Smooth muscle cell of the brain vasculature (primary cell): ENCODE measurements at places on chromosomes 11 and 22.

- no peak for DNase-seq
These were observed 787.7 kb downstream of the NTM start for GRCh38 chr11:132158091-132158490.

- no peak for DNase-seq
These were observed 25.8 kb downstream of the DSCAML1 start for GRCh38 chr11:117771197-117771596.

GRCh38 chr11:113493206-113493605 lies 18.0 kb upstream of the DRD2 start:
- DNase-seq, result no peak

DNA sequence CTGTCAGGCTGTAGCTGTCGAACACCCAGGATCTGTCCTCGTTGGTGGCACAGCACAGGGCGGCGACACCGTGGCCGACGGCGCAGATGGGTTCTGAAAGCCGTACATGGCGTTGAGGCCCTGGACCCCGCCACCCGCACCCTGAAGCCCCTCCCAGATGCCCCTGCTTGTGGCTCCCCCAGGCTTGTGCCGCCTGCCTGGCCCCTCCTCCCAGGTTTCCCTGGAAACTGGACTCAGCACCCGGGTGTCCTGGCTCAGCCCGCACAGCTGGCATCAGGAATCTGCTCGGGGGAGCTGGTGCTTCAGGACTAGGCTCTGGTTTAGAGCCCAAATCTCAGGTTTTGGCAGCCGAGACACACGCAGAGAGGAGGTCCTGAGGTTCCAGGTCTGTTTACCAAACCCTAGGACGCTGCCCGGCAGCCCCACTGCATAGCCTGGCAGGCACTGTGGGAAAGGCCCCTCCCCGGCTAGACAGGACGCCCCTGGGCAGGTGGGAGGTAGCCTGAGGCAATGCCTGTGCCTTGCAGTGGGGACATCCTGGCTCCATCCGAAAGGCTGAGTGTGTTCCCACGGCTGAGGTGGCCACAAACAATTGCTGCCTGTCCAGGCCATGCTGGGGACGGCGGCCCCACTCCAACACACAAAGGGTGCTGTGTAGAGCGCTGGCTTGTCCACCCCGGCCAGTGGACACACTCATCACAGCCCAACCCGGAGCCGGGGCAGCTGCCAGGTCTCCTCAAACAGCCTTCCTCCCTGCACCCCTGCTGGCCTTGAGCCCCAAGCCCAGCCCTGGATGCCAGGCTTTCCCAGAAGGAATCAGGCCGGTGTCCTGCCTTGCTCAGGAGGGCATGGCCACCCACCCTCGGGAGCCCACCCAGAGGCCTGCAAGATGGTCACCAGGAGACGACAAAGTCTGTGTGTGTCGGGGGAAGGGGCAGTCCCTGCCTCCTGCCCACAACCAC lies 4.6 kb downstream of the GATD1 start:
- no peak for DNase-seq

- DNase-seq, result no peak
These were observed 13.2 kb upstream of the HEPHL1 start for GRCh38 chr11:94007906-94008305.

DNA sequence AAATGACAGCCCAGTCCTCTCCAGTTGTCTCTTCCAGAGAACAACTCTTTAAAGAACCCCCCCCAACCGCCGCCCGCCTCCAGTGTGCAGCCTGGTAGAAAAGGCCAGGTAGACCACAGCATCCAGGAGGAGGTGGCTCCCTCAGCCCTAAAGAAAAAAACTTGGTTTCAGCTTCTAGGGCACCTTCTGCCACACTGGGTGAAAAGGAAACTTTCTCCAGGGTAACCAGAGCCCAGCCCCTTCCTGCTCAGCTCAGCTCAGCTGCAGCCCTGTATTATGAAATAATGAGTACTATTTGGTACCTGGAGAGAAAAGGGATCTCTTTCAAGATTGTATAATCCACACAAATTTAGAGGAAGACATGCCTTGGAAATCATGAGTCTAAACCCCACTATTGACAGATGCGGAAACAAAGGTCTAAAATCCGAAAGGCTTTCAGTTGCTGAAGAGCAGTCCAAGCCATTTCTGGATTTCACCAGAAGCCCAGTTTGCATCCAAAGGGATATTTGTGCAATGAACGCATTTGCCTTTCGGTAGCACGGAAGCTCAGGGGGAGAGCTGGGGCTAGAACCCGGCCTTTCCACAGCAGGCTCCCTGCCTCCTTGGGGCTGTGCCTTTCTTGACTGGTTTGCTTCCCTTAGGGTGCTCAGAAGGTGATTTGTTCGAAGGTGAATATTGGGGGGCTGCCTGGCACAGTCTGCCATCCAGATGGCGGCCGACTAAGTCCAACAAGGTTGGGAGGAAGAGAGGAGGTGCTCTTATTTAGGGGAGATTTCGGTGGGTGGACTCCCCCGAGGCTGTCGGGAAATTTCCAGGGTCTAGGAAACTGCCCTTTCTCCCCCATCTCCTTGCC lies 3.3 kb downstream of the FXYD6 start:
- no peak for DNase-seq

DNA sequence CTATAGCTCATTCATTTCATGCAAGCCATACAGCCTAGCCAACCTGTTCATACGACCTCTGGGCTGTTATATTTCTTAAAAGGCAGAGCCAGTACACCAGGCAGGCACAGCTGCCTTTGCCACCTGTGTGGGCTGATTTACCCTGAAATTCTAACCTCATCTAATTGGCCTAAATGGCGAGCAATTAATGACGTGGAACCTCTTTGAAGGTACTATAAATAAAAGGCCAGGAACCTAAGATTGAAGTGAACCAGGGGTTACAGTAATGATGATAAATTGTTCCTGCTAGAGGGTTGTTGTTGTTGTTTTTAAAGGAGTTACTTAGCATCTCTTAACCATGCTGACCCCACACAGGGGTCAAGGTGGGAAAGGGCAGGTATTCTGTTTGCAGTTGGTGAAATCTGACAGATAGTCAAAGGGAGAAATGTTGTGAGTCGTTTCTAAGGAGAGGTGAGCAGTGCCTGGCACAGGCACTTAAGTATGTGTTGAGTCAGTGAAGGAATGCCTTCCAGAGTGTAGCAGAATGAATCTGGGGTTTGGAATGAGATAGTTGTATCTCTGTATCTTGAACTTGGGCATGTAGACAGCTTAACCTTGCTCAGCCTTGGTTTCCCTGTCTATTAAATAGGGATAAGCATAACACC lies 213.5 kb upstream of the NAV2 start:
- DNase-seq, result no peak

- DNase-seq, result no peak
These were observed 127.1 kb downstream of the SLC1A2 start for GRCh38 chr11:35292279-35292678.

DNA sequence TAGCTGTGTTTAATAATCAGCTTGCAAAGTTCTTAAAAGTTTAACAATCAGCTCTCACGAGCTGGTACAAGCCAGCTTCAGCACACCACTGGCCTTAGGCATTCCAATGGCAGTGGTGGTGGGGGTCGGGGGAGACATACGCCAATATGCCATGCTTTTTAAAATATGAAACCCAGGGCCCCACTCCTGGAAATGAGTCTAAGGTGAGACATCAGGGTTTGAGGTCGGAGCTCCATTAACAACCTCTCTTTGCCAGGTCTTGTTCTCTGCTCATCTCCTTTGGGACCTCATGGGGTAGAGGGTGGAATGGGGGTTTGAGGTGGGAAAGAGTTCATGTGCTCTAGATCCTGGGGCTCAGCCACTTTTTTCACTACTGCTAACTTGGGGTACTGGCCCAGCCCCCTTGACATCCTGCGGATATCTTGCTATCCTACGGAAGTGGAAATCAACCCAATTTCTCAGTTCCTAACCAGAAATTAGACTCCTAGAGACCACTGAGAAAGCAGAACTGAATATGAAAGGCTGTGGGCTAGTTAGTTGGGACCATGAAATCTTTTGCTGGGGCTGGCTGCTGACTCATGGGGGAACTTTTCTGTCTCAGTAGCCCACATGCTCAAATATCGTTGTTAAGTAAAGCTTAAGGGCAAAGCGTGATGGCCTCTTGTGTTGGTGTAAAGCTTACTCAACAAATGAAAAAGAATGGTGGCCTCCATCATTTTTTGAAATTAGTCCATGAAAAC lies 90.1 kb downstream of the PDHX start:
- DNase-seq, result no peak

DNA sequence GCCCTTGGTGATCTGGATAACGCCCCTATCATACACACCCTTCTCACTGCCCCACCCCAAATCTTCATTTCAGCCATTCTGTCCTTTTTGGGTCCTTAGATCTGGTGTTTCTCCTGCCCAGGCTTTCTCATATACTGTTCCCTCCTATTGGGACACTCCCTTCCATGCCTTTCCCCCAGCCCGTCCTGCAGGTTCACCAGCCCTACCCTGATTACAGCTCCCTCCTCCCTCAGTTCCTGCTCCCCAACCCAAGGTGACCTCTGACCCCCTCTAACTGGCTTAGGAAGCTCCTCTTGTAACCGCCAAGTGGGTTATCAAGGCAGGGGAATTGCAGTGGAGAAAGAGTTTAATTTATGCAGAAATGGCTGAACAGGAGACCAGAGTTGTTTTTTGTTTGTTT lies 13.0 kb downstream of the MTFP1 start:
- DNase-seq, result no peak

DNA sequence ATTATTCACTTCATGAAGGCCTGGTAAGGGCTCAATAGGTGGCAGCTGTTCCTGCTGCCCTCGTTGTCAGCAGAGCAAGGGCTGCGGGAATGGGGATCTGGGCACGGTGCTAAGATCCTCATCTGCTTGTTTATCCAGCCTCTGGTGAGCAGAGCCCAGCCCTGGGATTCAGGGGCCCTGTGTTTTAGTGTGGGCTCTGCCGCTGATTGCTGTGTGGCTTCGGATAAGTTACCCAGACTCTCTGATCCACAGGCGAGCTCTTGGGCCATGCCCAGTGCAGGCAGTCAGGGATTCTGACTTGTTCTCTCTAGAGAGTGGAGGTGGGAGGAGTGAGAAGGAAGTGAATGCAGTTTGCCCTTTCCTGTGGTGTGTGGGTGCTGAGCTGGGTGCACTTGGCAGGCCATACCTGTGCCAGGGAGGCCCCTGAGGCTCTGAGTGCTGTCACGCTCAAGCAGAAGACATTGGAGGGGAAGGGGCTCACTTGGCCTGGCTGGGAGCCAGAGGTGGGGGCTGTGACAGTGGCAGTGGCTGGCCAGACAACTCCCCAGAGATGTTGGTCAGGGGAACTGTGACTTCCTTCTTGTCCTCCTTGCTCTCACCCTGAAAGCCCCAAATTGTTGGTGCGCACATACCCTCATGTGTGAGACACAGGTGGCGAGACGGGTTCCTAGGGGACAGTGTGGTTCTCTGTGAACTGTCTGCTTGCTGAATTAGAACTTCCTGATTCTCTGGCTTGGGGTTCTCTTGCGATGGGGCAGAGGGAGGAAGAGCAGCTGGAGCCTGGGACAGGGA lies 43.7 kb downstream of the CD82 start:
- DNase-seq, result no peak

GRCh38 chr22:44698531-44699421 lies 3.2 kb upstream of the PRR5 start:
- no peak for DNase-seq

GRCh38 chr11:76062733-76063132 lies 143.6 kb downstream of the WNT11 start:
- DNase-seq, result no peak

DNA sequence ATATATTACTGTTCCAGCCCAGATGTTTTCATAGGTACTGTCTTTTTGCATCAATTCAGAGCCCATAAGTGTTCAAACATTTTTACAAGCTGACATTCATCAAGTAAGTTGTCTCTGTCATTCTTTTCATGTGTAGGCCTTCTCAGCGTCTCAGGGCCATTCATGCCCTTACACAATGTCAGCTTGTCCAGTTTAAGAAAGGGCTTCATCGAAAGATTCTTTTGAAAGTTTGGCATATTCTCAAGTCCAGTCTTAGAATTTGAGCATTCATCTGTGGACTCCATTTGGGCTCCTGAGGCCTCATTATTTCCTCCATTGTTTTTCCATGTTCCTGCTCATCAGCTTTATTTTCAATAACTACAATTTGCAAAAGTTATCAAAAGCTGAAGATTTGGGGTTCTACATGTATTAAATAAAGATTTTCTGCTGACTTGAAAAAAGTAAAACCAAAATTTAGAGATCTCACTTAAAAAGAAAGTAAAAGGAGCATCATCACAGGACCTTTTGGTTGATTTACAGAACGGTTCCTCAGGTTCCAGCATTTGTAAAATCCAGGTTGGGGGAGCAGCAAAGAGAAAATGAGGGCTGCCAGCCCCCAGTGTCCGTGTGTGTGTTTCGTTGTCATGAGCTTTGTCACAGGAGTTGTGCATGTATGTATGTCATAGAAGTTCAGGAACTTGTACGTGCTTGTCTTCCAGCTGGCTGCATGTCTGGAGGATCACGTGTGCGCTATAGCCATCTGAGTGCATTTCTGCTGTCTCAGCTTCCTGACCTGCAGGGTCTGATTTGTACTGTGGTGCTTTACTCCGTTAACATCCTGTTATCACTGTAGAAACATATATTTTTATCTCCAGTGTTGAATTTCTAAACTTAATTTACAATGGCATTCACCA lies 15.6 kb downstream of the MOV10L1 start:
- no peak for DNase-seq

- no peak for DNase-seq
These were observed 106.7 kb downstream of the APIP start for GRCh38 chr11:34809191-34810106.

DNA sequence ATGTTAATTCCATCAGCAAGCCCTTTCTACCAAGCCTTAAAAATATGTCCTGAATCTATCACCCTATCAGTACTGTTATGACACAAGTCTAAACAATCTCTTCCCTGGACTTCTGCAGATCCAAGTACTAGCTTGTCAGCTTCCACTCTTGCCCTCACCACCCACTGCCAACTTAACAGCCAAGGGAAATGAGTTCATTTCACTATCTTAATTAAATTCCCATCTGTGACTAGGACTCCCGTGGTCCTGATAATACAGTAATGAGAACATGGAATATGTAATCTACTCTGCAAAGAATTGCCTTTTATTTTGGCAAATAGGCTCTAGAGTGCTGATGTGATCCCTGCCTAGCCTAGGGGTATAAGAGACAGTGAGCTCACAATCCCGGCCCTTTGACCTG lies 10.1 kb downstream of the UBQLN3 start:
- no peak for DNase-seq

- DNase-seq, result no peak
These were observed 1.1 kb upstream of the DIXDC1 start for GRCh38 chr11:111936040-111936540.

DNA sequence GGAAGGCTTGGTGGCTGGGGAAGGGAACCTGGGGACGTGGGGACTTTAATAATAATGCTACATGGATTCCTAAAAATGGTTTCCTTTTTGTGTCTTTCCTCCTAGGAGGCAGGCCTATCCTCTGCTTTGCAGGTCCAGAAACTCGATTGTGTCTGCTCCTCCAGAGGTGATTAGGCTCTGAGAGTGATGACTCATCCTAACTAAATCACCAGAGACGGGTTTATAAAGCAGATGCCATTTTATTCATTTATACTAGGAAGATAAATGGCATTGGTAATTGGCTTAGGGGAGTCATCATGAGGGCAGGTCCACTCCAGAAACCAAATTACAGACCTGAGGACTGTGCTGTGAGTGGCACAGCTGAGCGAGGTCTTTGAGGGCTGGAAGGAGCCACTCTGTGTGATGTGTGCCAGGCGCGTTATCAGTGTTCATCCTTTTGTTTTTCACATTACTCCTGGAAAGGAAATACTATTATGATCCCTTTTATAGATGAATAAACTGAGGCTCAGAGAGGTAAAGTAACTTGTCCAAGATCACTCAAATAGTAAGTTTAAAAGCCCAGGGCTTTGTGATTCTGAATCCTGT lies 7.1 kb downstream of the NLRX1 start:
- DNase-seq, result no peak
